Activated CD8-positive, alpha-beta memory T cell treated with anti-CD3 and anti-CD28 coated beads for 48 hours (primary cell): ENCODE measurements at places on chromosomes 11 and 22.

GRCh38 chr11:88340366-88340935, 2.9 kb upstream of the CTSC start:
- no peak for DNase-seq

- peak; percentile 65 for DNase-seq
These were observed 3.7 kb upstream of the DPF2 start for GRCh38 chr11:65329944-65330403.

DNA sequence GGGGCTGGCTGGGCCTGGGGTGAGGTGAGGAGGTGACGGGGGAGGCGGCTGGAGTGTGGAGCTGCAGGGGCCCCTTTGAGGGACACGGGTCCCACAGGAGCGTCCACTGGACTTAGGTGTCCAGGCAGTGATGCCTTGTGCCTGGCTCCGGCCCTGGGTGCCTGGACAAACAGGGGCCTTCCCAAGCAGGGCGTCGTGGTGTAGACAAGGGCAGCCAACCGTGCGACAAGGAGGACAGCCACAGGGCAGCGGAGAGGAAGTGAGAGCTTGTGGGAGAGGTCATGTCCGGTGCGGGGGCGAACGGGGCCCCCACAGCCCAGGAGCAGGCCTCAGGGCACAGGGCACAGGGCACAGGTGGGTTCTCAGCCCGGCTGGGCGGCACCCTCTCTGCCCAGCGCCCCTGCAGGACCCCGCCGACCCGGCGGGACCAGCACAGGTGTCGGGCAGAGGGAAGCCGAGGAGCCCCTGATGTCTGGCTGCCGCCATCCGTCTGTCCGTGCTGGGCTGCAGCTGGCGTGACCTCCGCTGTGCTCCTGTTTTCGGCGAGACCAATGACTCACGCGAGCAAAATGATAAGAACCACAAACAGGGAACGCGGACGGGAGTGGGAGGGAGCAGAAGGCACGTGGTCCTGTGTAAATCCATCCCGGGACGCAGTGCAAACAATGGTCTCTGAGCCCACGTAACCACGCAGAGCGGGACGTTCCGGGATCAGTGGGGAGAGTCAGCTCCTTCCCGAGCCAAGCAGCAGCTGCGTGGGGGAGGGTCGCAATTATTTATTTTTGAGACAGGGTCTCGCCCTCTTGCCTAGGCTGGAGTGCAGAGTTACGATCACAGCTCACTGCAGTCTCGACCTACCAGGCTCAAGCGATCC, 49.1 kb upstream of the A4GALT start:
- no peak for DNase-seq

DNA sequence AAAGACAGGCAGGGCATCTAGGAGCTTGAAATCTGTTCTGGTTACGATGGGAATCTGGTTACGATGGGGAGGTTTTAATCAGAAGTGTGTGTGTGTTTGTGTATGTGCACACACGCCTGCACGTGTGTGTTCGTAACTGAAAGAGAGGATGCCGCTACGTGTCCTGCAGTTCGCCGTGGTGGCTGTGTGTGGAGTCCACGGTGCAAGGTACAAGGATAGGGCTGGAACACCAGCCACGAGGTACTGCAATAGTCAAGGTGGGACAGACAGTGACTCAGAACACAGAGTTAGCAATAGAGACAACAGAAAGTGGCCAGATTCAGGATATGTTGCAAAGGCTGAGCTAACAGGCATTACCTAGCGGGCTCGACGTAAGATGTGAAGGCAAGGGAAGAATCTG, 46.7 kb downstream of the IGSF9B start:
- DNase-seq = no peak

DNA sequence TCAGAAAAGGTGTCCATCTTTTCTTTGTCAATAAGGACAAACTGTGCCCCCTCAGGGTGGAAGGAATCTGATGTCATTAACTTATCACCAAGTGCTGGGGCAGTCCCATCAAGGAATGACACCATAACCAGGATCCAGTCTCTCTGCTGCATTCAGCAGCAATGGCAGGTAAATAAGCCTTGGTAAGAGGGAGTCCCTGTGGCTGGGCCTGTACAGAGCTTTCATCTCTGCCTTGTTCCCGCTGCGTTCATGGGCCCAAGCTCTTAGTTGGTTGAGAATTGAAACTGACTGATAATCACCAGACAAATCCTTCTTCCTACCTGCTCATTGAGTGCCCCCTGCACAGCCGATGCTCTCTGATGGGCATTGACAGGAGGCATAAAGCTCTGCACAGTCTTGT, 22.7 kb downstream of the EIF3F start:
- no peak for DNase-seq

DNA sequence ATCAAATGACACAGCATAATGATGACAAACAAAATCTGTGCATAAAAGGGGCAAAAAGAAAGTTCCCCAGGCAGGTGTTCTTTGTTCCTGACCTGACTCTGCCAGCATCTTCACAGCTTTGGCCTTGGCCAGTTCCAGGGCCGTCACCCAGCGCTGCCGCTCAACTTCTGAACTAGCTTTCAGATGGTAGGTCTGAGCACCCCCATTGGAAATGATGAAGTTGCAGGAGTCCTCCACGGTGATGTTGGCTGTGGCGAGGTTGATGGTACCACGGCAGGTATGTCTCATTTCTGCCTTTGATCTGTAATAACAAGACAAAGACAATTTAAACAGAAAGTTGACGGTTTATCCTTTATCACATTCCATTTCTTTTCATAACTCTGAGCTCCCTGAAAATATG, 5.3 kb downstream of the OSBP start:
- DNase-seq = no peak

- DNase-seq = no peak
These were observed 30.3 kb upstream of the PRR5 start for GRCh38 chr22:44671742-44672141.

- no peak for DNase-seq
These were observed 506.5 kb downstream of the MN1 start for GRCh38 chr22:27295040-27295439.

- no peak for DNase-seq
These were observed 51.3 kb upstream of the PRDM11 start for GRCh38 chr11:45094958-45095690.

- DNase-seq = no peak
These were observed 5.6 kb downstream of the RCE1 start for GRCh38 chr11:66848671-66849500.

DNA sequence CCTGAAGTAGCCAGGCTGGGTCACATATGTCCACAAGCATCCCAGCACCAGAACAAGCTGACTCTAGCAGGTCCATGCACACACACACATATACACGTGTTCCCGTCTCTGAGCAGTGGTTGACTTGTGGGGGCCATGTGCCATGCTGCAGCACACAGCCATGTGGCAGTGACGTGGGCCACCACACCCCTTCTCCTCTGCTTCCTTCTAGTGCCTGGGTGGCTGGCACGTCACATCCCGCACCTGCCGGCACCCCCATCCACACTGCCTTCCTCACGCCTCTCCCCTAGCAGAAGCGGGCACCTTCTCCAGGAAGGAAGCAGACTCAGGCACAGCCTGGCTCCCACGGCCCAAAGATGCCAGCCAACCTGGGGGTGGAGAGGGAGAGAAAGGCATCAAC, 9.5 kb downstream of the SYT7 start:
- DNase-seq = no peak

DNA sequence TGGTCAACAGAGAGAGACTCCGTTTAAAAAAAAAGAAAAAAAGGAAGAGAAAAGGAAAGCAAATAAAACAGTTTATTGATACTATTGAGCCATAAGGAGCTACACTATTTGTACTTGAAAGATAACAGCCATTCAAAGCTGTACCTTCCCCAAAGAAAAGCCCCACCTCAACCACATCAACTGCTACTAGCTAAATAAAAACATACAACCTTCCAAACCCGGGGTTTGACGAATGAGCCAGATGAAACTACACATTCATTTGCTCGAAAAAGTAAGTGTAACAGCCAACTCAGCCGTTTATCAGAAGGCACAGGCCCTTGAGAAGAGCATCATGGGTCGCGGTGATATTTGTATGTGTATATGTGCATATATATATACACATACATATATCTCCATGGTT, 78.4 kb downstream of the SIK3 start:
- no peak for DNase-seq

DNA sequence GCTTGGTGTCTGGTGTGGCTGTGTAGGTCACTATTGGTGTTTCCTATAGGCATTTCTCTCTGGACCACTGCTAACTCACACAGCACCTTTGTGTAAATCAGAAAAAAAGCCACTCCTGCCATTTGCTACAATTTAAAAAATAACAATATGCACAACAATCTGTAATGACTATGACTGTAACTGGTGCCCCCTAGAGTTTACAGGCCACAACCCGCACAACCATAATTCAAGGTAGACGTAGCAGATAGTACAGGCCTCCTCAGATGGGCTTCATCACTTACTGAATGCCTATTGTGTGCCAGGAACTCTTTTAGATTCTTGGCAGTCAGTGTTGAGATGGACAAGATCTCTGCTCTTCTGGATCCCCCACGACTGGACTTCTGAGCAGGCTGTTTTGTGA, 47.7 kb downstream of the SYT9 start:
- DNase-seq = no peak

DNA sequence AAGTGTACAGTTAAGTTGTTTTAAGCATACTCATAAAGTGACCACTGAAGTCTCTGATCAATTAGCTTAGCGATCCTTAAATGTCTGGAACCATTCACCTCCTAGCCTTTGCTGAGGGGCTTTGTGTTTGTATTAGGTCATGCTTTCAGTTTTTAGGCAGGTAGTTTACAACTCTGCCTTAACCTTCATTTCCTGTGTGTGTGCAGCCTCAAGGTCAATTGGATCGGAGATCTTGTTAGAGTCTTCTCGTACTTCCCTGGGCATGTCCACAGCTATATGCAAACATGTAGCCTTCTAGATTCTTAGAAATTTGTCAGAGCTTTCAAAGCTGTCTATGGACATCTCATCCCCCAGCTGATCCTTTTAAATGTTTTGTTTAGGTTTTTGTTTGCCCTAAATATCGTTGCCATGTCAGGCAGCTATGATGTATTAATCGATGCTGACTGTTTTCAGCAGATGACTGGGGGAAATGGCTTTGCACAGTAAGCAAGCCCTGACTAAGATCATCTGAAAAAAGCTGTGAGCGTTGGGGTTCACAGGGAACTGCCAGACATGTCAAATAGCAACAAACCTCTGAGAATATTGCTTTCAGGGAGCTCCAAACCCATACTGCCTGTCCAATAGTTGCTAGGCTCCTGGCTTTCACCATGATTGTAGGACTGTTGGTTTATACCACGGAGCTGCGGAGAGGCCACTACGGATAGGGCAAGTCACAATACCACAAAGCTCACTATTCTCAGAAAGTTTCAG, 45.6 kb downstream of the GLYAT start:
- DNase-seq = no peak

DNA sequence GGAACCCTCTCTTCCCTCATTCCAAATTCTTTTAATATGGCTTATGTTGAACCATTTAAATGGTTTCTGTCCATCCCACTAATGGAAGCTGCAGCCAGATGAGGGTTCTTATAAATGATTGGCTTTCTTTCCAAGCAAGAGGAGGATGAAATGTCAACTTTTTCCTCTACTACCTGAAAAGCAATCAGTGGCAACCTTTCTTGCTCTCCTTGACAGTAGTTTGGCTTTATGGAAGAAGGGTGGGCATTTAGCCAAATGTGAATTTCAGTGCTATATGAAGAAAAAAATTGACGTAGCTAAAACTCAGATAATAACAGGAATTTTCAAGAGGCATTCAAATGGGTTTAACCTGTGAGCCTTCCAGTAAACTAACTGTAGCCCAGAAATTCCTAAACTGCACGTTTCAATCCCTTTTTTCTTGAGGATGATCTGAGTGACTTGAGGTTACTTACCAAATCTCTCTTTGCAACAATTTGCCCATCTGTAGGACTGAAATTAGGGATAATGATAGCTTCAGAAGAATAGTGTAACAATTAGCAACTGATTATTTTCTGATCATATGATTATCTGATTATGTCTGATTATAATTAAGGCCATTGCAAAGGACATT, 90.9 kb downstream of the EXT2 start:
- no peak for DNase-seq

DNA sequence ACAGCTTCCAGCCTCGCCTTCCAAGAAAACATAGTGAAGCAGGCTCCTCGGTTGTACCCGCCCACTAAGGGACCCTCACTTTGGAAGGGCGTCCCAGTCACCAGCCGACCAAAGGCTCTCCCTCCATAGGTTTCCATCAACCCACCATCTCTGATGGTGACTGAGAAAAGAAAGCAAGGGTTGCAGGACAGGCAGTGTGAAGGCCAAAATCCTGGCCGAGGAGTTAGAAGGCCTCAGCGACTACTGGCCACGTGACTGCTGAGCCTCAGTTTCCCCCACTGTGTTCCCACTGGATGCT, 2.7 kb downstream of the FXYD6 start:
- no peak for DNase-seq

DNA sequence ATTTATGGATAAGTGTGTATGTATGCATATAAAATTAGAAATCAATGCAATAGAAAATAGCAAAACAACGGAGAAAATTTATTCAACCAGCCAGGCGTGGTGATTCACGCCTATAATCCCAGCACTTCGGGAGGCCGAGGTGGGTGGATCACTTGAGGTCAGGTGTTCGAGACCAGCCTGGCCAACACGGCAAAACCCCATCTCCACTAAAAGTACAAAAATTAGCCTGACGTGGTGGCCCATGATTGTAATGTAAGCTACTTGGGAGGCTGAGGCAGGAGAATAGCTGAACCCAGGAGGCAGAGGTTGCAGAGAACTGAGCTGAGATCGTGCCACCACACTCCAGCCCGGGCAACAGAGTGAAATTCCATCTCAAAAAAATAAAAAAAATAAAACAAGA, 5.5 kb downstream of the KRTAP5-6 start:
- DNase-seq = no peak

- no peak for DNase-seq
These were observed 130.5 kb downstream of the GRIA4 start for GRCh38 chr11:105740164-105740903.

- no peak for DNase-seq
These were observed 311.4 kb downstream of the DYNC2H1 start for GRCh38 chr11:103420593-103420992.

GRCh38 chr11:62855571-62856332, 16.4 kb upstream of the WDR74 start:
- peak; percentile 96 for DNase-seq

- DNase-seq = no peak
These were observed at the start of gene PLAAT5 for GRCh38 chr11:63490551-63491239. Gene PLAAT5 (minus strand): TSS chr11:63491167. CDS start chr11:63491034, 133 bp downstream.

DNA sequence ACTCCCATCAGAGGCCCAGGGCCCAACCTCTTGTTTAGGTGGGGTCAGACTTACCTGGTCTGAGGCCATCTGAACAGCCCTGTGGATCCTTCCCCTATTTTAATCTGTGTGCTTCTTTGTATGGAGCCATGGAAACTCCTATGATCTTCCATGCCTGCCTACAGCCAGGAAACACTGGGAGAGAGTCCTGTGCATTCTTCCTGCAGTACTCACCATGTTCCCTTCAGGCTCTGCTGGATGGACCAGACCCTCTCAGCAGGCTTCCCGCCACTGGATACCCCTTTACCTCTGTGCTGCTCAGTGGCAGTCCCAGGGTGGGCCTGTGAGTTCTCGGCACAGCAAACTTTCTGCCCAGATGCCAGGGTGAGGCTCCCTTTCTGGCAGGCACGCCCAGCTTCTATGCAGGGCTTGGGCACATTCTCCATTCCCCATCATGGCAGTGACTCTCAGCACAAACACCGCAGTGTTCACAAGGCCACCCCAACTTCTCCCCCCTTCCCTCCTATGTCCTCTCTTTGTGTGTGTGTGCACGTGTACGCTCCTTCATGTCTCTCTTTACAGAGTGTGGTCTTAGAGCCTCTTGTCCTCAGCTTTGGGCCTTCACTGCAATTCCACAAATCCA, 34.8 kb downstream of the NEU3 start:
- DNase-seq = no peak

- no peak for DNase-seq
These were observed 2.8 kb downstream of the CFL1 start for GRCh38 chr11:65854852-65855837.
